ENCODE measurements at places on chromosomes 2 and 18.

DNA sequence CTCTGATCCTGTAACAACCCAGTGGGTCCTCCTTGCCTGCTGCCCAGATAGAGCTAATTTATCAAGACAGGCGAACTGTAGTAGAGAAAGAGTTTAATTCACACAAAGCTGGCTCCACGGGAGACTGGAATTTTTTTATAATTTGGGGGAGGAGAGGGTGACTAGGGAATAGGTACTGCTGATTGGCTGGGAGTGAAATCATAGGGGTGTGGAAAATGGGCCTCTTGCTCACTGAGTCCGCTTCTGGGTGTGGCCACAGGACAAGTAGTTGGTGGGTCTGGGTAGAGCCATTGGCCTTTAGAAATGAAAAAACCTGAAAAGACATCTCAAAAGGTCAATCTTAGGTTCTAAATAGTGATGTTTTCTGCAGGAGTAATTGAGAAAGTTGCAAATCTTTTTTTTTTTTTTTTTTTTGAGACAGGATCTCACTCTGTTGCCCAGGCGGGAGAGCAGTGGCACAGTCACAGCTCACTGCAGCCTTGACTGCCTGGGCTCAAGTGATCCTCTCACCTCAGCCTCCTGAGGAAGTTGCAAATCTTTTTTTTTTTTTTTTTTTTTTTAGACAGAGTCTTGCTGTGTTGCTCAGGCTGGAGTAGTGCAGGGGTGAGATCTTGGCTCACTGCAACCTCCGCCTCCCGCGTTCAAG, 14.4 kb upstream of the UGGT1 start:
- DNase-seq, result no peak

GRCh38 chr2:188767176-188767575, 207.0 kb upstream of the COL3A1 start:
- no peak for DNase-seq

DNA sequence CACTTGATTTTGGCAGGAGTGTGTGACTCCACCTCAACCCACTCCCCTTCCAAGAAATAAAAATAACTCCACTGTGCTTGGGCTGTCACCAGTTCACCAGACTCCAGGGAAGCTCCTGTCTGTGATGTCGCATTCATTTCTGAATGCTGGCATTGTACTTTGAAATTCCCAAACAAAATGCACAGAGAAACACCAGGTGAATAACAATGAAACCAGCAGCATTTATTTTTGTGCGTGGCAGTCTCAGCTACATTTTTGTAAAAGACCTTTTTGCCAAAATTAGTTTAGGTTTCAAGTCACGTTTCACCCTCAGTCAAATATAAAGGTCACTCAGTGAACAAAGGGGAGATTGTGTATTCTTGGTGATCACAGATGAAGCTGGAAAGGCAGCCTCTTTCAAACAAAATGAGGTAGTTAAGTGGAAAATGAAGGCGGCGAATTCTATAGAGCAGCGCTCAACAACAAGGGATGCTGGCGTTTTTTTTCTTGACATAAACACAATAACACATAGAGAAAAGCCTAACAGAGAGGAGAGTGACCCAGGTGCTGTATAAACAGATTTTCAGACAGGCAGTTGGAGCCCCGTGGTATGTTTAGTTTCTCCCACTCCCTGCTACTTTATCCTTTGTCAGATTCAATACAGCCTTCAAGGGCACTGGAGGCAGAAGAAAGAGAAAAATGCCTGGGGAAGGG, 210.3 kb upstream of the GCFC2 start:
- DNase-seq, result no peak

DNA sequence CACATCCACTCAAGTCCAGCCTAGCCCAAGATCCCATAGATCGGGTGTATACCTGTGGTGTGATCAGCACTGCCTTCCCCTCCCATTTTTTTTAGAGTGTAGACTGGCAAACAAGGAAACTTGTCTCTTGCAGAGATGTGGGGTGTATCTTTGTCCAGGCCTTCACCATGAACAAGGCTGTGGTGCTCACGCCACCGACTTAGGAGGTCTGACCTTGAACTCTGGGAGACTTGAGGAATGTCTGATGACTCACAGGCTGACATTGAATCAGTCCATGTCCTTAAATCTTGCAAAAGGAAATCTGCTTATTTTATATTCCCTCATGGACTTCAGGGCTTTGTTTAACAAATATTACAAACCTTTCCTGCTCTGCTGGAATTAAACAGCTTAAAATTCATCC, 4.5 kb upstream of the CTIF start:
- no peak for DNase-seq

DNA sequence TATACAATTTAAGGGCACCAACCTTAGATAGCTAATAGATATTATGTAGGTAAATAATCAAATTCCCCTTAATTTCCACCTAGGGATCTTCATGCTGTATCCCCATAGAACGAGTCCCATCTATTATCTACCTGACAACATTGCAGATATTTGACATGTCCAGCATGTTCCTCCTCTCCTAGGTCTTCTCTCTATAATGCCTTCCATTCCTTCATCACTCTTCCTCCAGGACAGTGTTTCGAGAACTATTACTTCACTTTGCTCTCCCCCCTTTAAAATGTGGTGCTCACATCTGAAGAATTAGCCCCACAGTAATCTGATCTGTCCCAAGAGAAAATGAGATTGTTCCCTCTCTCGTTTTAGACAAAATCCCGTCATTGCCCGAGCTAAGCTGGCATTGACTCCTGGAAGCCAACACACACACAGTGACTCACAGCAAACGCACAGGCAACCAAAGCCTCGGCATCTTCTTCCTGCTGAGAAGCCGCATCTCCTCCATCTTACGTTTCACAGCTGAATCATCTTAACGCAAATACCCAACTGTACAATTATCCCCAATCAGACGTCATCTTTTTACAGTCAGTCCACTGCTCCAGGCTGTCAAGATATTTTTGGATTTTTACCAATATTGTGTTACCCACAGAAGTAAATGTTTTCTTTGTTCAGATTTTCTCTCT, 162.9 kb upstream of the AGAP1 start:
- no peak for DNase-seq

GRCh38 chr2:37506407-37507050, 162.1 kb downstream of the QPCT start:
- DNase-seq, result no peak

GRCh38 chr18:1968801-1969498, 602.4 kb downstream of the METTL4 start:
- no peak for DNase-seq

Data from activated CD4-positive, alpha-beta memory T cell treated with anti-CD3 and anti-CD28 coated beads for 36 hours (primary cell).